ENCODE measurements at places on chromosomes 5 and 9. TPM values are rescaled to one million over a fixed set of nuclear protein-coding genes. Genes with fewer than 3 reads are reported as not detected.

The ENTR1 gene
- total RNA-seq, result 40.3 TPM

The NLN gene
- total RNA-seq, result 27.7 TPM

The TMEM267 gene
- 21.2 TPM for total RNA-seq

The SLC34A1 gene
- not detected for total RNA-seq

The GFI1B gene
- 0.32 TPM for total RNA-seq

The PCDHB2 gene
- 0.32 TPM for total RNA-seq

The TMEM252 gene
- not detected for total RNA-seq

The SLC12A7 gene
- total RNA-seq, result 9.5 TPM

The ADAMTS16 gene
- 2.6 TPM for total RNA-seq

The PCDHGA6 gene
- total RNA-seq, result 4.7 TPM

- DNase-seq, result no peak
These were observed 366.6 kb upstream of the RPS23 start for GRCh38 chr5:82644766-82645165.

DNA sequence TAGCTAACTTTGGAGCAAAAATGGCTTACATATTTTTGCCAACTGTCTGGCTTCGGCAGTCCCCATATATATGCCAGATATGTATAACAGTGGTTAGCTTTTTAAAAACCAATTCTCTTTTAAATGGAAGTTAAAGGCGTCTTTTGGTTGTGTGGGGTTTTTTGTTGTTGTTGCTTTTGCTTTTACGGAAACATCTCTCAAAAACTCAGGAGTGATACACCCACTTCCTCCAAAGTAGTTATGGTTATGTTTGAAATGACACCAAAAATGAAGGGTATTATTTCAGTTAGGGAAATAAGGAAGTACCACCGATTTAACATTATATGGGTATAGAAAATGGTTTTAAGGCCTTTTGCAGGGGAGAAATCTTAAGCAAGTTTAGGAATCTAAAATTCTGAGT, 2.3 kb downstream of the CNOT8 start:
- no peak for DNase-seq

GRCh38 chr9:125564631-125565030, 142.4 kb downstream of the MAPKAP1 start:
- peak; percentile 41 for DNase-seq

GRCh38 chr5:180212363-180213255, 3.6 kb upstream of the RASGEF1C start:
- DNase-seq, result peak; percentile 6

GRCh38 chr9:99826579-99826978, 4.9 kb downstream of the NR4A3 start:
- DNase-seq, result no peak

DNA sequence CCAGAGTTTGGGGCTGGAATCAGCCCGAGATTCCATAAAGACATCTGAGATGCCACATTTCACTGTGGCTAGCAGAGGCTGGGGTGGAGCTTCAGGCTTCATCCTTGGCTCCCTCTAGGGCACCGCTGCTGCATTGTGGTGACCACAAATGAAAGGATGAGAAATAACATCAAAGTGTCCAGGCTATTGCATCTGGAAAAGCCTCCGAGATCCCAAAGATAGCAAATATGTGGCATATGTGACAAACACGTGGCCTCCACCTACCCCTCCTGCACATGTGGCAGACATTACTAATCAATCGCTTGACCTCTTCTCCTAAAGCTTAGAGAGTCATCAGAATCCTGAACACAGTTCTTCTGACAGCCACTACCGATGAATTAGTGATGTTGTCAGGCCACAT, 4.5 kb downstream of the SPARC start:
- DNase-seq, result peak; percentile 62

GRCh38 chr9:37963936-37964739, 60.2 kb upstream of the SLC25A51 start:
- peak; percentile 94 for DNase-seq

- no peak for DNase-seq
These were observed 104.7 kb upstream of the PIK3R1 start for GRCh38 chr5:68110894-68111293.

DNA sequence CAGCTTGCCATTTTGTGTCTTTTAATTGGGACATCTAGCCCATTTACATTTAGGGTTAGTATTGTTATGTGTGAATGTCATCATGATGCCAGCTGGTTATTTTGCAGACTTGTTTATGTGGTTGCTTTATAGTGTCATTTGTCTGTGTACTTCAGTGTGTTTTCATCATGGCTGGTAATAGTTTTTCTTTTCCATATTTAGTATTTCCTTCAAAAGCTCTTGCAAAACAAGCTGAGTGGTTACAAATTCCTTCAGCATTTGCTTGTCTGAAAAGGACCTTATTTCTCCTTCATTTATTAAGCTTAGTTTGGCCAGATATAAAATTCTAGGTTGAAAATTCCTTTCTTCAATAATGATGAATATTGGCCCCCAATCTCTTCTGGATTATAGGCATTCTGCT, 28.5 kb upstream of the TNFSF15 start:
- peak; percentile 35 for DNase-seq

DNA sequence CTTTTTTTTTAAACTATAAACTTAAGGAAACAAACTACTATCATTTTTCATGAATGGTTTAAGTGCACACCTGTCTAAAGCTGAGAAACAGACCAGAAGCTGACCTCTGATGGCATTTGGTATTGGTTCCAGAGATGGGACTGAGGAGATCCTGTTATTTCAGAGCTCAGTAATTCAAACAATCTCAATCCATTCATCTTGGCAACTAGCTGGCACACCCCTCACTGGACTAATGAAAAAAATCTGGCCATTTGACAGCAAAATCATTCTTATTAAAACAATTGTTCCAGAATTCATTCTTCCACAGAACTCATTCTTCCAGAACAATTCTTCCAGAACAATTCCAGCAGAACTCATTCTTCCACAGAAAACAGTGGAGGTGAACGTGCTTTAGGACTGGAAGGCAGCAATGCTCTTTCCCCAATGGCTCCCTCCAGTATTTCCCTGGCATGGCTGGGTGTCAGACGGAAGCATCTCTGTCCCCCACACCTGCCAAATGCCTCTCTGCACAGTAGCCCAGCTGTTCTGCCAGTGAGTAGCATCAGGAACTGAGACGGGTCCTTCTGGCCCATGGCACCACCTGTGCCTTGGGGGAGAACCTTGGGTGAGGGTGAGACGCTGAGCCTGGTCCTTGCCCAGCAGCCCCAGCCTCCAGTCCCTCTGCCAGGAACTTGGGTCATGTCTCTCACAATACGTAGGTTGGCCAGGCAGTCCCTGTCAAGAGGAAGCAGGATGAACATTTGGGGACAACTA, 87.5 kb upstream of the EQTN start:
- DNase-seq, result no peak

- no peak for DNase-seq
These were observed 284.5 kb downstream of the SPOCK1 start for GRCh38 chr5:137214446-137215189.

GRCh38 chr9:125701351-125701750, 5.7 kb downstream of the MAPKAP1 start:
- no peak for DNase-seq

- peak; percentile 22 for DNase-seq
These were observed 16.6 kb upstream of the DCAF12 start for GRCh38 chr9:34143116-34143515.

GRCh38 chr5:136166909-136167308, 26.1 kb downstream of the SMIM32 start:
- DNase-seq, result no peak

GRCh38 chr9:35366627-35367026, 123.3 kb upstream of the RUSC2 start:
- DNase-seq, result no peak

DNA sequence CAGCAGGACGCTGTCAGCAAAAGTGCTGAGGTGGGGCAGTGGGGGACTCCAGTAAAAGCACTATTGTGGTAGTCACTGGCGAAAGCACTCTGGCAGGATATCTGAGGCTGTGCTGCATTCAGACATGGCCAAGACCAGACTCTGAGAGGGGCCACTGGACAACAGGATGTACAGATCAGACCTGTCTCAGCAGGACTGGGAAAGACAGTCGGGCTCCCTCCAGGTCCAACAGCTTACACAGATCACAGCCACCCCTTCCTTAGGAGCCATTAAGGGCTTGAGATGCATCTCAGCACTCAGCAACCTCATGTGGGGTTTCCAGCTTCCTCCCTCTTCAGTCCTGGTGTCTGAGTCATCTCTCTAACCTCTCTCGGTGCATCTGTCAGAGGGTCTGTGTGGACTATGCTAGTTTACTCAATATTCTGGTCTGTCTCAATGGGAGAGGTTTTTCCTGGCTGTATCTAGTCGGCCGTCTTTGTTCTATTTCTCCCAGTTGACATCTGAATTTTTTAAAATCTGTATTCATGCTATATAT, 154.5 kb downstream of the CWC27 start:
- DNase-seq, result peak; percentile 31

DNA sequence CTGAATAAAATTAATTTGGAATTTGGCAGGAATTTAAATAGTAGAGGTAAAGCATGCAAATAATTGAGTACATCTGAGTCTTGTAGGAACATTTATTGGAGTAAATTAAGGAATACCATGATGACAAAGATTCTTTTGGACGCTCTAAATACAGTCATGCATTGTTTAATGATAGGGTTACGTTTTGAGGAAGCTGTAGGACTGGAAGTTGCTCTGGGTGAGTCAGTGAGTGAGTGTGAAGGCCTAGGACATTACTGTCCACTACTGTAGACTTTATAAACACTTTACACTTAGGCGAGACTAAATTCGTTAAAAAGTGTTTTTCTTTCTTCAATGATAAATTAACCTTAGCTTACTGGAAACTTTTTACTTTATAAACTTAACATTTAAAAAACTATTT, 113.0 kb downstream of the FAM170A start:
- DNase-seq, result no peak

DNA sequence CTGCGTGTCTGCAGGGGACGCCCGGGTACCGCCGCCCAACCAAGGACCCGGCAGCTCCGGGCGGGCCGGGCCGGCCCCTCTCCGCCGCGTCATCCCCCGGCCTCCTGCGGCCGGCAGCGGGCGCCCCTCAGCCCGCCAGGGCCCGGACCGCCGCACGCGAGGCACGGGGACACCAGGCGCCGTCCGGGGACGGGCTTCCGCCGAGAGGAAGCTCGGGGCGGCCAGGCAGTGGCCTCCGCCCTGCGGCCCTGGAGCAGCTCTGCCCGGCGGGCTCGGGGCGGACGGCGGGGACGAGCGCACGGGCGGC, 373 bp downstream of the FBXW5 start:
- DNase-seq, result peak; percentile 65

DNA sequence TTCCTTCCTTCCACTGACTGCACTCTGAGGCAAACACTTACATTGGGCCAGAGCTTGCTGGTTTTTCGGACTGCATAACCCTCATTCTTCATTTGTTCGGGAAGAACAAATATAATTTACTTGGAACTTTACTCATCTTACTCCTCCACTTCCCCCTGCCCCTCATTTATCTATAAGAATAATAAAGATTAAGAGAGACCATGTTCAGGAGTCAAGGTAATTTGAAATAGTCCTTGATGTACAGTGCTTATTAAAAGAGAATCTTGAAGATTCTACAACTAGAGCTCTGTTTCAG, 65.6 kb downstream of the BASP1 start:
- DNase-seq, result no peak

- no peak for DNase-seq
These were observed 92.8 kb downstream of the CAMSAP1 start for GRCh38 chr9:135814421-135815095.

- DNase-seq, result peak; percentile 42
These were observed 21.4 kb upstream of the SNAPC3 start for GRCh38 chr9:15401266-15401665.

- DNase-seq, result no peak
These were observed 120.9 kb downstream of the CDC42SE2 start for GRCh38 chr5:131384616-131385214.

DNA sequence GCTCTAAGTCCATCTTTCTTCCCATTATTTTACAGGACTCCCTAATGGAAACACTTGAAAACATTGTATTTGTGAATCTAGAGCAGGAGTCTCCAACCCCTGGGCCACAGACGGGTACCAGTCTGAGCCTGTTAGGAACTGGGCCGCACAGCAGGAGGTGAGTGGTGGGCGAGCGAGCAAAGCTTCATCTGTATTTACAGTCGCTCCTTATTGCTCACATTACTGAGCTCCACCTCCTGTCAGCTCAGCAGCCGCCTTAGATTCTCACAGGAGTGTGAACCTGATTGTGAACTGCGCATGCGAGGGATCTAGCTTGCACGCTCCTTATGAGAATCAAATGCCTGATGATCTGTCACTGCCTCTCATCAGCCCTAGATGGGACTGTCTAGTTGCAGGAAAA, 111.0 kb downstream of the MED27 start:
- DNase-seq, result no peak

- DNase-seq, result no peak
These were observed 72.0 kb downstream of the MROH2B start for GRCh38 chr5:40999142-40999541.

DNA sequence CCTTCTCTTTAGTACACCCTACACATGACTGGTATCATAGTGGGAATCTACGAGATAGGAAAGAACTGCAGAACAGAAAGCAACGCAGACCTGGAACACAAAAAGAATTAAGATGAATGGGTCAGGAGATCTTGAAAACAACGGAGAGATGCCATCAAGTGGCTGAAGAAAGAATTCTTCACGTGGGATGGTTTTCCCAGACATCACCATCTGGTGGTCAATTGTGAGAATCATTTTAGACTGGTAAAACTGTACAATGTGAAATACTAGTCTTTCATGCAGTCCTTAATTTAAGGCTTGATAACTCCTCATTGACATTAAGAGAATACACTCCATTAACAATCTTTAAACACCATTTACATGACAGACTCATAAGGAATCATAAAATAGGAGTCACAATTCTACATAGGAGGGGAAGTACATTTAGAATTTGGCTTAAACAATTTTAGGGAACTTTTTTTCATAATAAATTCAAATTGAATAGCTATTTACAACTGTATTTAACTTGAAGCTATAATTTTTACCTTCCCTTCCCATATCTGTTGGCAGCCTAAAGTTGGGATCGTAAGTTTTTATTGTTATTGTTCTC, 128.4 kb upstream of the TRPM3 start:
- DNase-seq, result peak; percentile 68

GRCh38 chr5:144710637-144711036, 540.0 kb downstream of the KCTD16 start:
- no peak for DNase-seq

DNA sequence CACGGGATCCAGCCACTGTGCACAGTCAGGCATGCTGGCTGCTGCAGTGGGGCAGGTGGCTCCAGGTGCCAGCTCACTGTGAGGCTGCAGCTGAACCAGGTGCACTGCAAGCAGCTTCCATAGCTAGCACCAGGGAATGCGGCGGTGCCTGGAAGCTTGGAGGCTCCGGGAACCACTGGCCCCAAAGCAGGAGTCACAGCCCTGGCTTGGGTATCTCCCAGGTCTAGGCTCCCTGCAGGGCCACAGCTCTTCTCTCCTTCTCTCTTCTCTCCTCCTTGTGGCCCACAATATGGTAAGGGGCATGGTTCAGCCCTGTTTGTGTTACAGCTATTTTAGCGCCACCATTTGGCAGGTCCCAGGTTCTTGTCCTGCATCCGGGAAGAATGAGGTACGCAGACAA, 6.7 kb upstream of the MTMR12 start:
- no peak for DNase-seq

All from fibroblast of villous mesenchyme (primary cell).